ENCODE measurements at places on chromosomes 12 and 14.

DNA sequence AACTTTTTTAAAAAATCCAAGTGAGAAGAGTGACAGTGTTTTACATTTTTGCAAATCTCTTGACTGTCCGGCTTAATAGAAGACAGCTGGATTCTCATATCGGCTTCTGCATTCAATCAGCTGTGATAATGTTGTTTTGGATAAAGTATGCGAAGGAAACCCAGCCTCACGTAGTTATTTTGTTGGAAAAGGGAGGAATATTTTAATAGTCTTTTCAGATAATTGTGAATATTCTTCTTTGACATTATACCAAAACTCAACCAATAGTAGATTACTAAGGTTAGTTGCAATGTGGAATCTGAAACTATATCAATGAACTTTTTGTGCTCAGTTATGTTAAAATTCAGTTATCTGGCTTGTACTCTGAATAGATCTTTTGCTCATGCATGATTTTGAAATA is 276.5 kb downstream of the ZFP36L1 start:
- no peak for DNase-seq

- no peak for DNase-seq
These were observed at the start of gene CMKLR1 for GRCh38 chr12:108338915-108339657. Gene CMKLR1, minus strand, starts transcription at chr12:108339311. Its CDS starts 45,720 bp downstream, at chr12:108293591.

- no peak for DNase-seq
These were observed 370.2 kb upstream of the E2F7 start for GRCh38 chr12:77435446-77436091.

GRCh38 chr14:28382444-28383190 is 384.0 kb upstream of the FOXG1 start:
- no peak for DNase-seq

DNA sequence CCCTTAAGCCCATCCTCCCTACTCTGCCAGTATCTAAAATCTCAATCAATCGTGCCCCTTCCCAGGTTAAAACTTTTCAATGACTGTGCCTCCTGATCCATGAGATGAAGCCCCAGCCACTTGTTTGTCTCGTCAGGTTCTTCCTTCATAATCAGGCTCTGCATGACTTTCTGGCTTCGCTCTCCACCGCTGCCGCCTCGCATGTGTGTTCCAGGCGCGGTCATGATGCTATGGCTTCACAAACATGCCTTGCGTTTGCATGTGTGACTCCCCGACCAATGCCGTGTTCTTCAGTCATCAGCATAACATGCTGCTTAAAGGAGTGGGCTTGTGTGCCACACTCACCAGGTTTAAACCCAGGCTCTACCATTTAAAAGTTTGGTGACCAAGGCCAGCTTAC is 5.0 kb upstream of the C1RL start:
- DNase-seq, result no peak

- DNase-seq, result no peak
These were observed 275.7 kb downstream of the ITPR2 start for GRCh38 chr12:26557326-26557725.

DNA sequence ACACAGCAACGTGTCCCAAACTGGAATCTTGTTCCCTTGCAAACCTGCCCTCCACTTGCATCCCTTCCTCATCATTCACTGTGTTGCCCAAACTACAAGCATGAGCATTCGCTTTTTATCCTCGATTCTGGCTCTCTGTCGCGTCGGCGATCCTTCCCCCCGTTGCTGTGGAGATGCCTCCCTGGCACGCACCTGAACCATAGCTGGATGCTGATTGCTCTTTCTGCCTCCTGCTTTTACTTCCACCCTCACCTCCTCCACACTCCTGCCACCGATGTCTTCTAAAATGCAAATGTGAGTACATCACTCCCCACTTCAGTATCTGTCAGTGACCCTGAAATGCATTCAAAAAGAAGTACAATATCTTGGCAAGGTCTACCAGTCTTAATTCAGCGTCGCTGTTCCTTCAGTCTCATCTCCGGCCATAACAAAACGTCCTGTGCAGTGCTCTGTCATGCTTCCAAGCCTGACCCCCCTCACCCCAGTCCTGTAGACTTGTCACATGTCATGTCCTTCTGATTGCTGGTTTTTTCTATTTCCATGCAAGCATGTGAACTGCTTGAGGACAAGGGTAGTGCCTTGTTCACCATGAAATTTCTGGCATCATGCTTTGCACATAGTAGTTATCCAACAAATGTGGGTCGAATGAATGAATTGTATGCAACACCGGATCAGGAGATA is 2.5 kb upstream of the PPP2R5C start:
- DNase-seq, result no peak

Data from stimulated activated CD4-positive, alpha-beta T cell treated with anti-CD3 and anti-CD28 coated beads, Interleukin-15, amount 100 ng/mL, for 48 hours (primary cell).